Osteocyte (in vitro differentiated cells): ENCODE measurements at places on chromosomes 16 and 17. TPM values are rescaled to one million over a fixed set of nuclear protein-coding genes. Genes with fewer than 3 reads are reported as not detected.

Gene MEFV
- total RNA-seq: not detected in 2 replicates

Gene CCDC154
- total RNA-seq: 1.0 and 2.5 TPM in 2 replicates

Gene TRAP1
- 76.3 and 81.9 TPM in 2 replicates for total RNA-seq

Gene TMC5
- not detected in 2 replicates for total RNA-seq

Gene PIK3R6
- not detected in 2 replicates for total RNA-seq

Gene MAP2K6
- 2.8 TPM in 2 replicates for total RNA-seq

Gene FBXL16
- 0.32 and 0.44 TPM in 2 replicates for total RNA-seq

Gene ZSCAN10
- total RNA-seq: not detected in 2 replicates

Gene VWA3A
- 0.27 TPM in 1 of 2 replicates, not detected in the other for total RNA-seq

Gene QPRT
- total RNA-seq: 23.5 and 30.1 TPM in 2 replicates

Gene ITGAX
- total RNA-seq: not detected in 2 replicates

Gene CA7
- not detected in 2 replicates for total RNA-seq

Gene CDH5
- total RNA-seq: 0.31 TPM in 1 of 2 replicates, not detected in the other

Gene DCAF7
- total RNA-seq: 93.9 and 97.4 TPM in 2 replicates

Gene GAST
- total RNA-seq: not detected in 2 replicates

Gene ZC3H18
- total RNA-seq: 49.8 and 50.2 TPM in 2 replicates

Gene PRRT2
- total RNA-seq: 8.8 and 13.4 TPM in 2 replicates

Gene LRRC75A
- 1.8 and 2.0 TPM in 2 replicates for total RNA-seq
